Anterior cingulate cortex (tissue), 58 donors: ENCODE measurements at places on chromosomes 1 and 21.

DNA sequence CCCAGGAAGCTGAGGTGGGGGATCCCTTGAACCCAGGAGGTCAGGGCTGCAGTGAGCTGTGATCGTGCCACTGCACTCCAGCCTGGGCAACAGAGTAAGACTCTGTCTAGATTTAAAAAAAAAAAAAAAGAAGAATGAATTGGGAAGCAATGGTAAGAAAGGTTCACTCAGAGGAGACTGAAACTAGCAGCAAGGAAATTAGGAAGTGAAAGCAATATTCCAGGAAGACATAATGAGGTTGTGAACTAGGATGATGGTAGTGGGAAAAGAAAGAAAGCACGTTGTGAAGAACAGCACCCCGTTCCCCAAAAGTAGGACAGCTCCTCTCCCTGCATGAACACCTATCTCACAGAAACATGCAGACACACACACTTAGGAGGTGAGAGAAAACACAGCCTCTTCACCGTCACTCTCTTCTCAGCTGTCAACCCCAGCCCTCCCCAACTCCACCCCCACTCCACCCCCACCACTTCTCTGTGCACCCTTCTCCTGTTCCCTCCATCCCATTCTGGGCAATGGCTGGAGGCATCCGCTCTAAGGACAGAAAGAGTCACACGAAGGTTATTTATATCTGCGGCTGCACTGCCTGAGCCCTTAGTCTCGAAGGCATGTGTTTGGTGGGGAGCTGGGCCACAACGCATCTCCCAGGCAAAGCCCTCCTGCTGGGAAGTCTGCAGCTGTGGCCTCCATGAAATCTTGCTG, 101.8 kb upstream of the LPGAT1 start:
- no peak for DNase-seq

- DNase-seq = no peak
These were observed 801 bp upstream of the ANXA9 start for GRCh38 chr1:150981177-150981804.

DNA sequence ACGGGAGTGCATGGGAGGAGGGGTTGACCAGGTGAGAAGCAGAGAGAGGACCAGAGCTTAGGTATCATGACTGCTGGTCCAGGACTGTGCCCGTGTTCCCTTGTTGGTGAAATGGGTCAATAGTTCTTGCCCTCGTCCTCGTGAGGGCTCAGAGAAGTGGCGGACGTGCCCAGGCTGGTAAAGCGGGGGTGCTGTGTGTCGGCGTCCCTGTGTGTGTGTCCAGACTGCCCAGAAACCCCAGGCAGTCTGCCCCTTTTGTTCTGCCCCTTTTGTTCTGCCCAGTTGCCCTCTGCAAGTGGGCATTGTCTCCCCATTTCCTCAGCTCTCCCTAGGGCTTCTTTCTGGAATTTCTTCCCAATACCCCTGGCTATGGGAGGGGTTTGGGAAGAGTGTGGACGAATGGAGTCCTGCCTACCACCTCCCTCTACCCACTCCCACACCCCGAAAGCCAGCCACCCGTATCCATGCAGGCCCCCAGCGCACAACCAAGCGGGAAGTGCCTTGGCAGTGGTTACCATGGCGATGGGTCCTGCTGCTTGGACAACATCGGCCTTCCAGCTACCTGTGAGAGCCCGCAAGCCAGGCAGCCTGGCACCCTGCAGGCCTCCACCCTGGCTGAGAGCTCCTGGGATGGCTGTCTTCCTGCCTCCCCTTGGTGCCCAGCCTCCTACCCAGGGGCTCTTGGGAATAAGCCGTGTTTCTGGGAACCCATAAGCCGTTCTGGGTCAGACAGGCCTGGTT, 34.7 kb downstream of the ACOT11 start:
- DNase-seq = no peak

- DNase-seq = no peak
These were observed 186.4 kb downstream of the ZBTB18 start for GRCh38 chr1:244237445-244237844.

DNA sequence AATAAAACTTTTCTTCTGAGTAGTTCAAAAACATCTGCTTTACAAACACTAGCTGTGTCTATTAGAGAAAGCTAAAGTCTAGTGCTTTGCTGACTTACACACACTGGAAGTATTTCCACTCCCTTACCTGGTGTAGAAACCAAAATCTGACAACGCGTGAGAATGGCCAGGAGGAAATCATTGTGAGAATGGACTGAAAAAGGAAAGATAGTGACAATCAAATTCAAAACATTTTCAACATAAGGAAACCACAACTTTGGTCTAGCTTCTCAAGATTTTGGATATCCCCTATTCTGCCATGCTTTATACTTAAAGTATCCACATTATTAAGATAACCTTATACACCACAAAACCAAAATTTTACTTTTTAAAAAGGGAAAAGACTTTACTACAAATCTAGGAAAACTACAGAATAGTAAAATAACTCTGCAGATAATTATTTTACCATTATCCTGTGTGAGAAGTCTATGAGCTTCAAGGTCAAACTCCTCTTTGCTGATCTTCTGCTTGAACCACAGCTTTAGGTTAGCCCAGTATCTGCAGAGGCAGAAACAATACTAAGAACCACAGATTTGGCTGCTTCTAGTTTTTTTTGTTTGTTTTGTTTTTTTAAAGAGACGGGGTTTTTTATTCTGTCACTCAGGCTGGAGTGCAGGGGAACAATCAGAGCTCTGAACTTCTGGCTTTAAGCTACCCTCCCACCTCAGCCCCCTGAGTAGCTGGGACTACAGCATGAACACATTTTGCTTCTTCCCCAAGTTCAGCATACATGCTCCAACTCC, 6.6 kb downstream of the TADA1 start:
- no peak for DNase-seq

DNA sequence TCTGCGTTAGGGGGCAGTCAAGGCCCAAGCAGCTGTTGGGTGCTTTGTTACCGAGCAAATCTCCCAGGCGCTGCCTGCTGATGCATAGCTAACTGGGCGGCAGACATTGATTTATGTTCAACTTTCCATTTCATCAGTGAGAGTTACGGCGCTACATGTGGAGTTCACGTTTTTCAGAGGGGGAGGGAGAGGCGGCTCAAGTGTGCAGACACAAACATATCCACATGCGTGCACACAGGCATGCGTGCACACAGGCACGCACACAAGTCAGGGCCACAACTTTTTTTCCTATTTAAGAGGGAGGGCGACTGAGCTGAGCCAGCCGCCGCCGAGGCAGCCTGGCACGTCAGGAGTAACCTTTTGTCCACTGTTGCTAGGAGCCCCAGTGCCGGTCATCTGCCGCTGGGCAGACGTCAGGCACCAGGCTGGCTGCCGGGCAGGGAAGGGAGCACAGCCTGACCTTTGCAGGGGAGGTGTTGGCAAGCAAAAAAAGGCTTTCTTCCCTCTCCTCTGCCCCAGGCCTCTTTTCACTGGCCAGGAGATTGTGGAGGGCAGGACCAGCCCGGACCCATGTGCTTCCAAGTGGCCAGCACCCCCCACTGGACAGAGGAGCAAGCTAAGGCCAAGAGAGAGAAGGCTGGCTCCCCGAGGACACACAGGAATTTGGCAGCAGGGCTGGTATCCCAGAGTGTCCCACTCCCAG, 73.3 kb downstream of the MRPL37 start:
- peak; percentile 74 for DNase-seq

- DNase-seq = no peak
These were observed 10.6 kb downstream of the ESPN start for GRCh38 chr1:6435129-6435528.

- no peak for DNase-seq
These were observed 30.9 kb upstream of the TAL1 start for GRCh38 chr1:47262787-47263413.

DNA sequence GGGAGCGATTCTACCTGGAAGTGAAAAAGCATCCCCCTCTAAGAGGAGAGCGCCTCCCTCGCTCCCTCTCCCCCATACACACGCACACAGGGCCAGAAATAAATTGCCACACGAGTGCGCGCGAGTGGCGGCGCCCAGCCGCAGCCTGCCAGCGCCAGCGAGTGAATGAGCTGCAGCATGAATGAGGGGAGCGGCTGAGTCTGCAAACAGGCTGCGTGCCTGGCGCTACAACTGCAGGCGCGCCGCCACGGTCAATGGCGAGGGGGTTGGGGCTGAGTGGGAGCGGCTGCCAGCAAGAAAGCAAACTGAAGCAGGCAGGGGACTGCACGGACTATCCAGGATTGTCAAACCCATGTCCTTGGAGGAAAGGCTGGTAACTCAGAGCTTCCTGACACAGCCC, 2.2 kb downstream of the CAMK1G start:
- DNase-seq = no peak

GRCh38 chr1:32929366-32929765, 28.2 kb upstream of the TMEM54 start:
- no peak for DNase-seq

- no peak for DNase-seq
These were observed 26.1 kb downstream of the ACOT7 start for GRCh38 chr1:6367381-6368012.

- DNase-seq = no peak
These were observed 207.0 kb downstream of the TNR start for GRCh38 chr1:175536369-175536768.

- no peak for DNase-seq
These were observed 777.0 kb downstream of the PLA2G4A start for GRCh38 chr1:187605736-187606135.

DNA sequence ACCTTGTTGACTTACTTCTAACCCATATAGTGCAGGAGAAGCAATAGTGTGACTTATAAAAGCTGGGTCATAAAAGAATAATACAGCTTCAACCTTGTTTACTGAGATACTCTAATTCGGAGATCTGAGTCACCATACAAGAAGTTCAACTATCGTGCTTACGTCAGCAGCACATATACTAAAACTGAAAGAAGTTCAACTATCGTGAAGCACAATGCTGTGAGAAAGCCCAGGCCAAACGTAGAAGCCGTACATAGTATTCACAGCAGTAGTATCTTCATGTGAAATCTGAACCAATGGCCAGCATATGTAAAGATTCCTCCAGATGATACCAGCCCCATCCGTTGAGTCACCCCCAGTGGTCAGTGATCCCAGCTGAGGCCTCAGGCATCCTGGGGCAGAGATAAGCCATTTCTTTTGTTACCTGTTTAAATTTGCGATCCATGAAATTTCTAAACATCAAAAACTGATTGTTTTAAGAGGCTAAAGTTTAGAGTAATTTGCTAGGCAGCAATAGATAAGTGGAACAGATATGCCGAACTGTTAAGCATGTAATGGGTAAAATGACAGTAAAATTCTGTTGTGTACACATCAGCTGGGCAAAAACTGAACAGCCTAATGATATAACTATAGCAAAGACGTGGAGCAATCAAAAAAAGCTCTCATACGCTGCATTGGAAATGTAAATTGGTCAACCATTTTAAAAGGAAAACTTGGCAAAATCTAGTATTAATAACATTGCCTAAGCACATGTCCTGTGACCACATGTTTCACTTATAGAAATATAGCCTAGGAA, 53.9 kb upstream of the SAMD13 start:
- no peak for DNase-seq

DNA sequence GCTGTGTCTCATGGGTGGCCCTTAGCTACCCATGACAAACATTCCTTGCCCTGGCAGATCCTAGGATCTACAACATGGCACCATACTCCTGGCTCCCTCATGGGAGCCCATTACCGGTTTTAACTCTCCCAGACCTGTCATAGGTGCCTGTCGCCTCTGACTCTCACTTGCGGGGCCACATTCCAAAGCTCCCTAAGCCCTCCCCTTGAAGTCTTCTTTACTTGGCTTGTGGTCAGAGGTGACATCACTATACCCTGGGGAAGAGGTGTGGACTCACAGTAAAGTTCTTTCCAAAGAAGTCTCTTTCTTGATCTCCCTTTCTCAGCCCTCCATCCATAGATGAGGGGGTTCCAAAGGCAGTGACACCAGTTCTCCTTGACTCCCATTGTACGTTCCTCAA, 5.4 kb upstream of the SLAMF9 start:
- DNase-seq = no peak

DNA sequence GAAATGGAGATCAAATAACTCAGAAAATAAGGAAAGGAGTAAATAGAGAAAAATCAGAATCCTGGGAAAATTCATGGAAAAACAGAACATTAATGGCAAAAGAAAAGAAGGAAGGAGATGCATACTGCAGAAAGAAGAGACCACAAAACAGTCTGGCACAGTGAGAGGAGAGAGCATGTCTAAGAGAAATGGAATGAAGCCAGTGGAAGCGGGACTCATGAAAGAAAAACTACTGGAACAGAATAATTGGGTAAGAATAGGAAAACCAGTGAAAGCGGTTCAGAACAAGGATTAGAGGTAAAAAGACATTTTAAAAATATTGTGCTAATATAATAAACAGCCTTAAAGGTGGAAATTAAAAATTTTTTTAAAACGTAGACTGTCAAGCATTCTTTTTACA, 93.6 kb upstream of the GREM2 start:
- DNase-seq = no peak

- DNase-seq = no peak
These were observed 2.5 kb upstream of the CLCA1 start for GRCh38 chr1:86466109-86466844.

- no peak for DNase-seq
These were observed 28.4 kb upstream of the C1orf159 start for GRCh38 chr1:1144122-1144842.

GRCh38 chr21:34834852-34835501, 166.2 kb downstream of the CLIC6 start:
- no peak for DNase-seq

DNA sequence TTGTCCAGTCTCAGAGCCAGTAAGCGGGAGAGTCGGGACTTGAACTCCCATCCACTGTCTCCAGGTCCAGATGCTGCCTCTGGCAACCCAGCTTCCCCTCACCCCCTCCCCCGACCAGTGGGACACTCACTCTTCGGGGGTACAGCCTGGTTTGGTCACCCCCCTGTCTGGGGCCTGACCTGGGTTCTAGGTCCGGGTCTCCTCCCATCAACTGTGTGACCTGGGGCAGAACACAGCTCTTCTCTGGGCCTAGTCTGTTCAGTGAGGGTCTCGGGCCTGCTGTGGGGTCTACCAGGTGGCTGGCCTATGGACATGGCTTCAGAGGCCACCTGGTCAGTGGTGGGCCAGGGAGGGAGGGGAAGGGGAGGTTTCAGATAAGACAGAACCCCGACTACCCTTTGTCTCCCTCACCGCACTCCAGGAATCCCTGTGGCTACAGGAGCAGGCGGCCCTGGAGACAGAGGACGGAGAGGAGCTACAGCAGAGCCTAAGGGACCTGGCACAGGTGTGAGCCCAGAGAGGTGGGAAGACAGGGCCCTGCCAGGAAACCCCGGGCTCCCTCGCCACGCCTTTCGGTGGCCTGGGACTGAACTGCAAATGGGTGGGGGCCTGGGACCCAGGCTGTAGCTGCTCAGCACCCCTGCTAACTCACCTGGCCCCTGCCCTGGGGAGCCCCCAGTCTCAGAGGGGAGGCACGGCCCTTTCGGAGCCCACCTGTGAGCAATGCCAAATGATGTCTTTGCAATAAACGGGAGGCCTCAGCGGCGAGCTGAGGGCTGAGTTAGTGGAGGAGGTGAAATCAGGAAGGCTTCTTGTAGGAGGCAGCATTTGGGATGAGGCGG, 4.1 kb upstream of the NBPF3 start:
- no peak for DNase-seq
